ENCODE measurements at places on chromosomes 5 and 9.

DNA sequence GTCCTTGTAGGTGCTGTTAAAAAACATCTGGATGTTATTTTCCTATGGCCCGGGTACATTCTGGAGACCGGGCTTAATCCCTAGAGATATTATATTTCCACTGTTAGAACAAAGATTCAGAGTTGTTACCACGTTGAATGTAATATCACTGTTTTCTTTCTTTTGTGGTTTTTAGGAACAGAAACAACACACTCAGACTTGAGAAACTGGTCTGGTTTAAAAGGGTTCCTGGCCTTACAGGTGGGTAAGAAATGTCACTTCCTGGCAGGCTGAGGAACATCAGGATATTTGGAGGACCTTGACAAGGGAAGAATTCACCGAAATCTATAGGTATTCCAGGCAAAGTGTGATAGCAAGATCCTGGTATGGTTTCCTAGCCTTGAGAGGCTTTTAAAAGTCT, 10.3 kb upstream of the ANXA2R start:
- DNase-seq = no peak

GRCh38 chr5:93782978-93783377, 41.6 kb upstream of the POU5F2 start:
- no peak for DNase-seq

GRCh38 chr5:140821375-140822280, at the start of gene PCDHA5:
TSS of gene PCDHA5 (plus strand) at chr5:140821613.
- no peak for DNase-seq

GRCh38 chr5:177377851-177378776, 6.1 kb upstream of the SLC34A1 start:
- DNase-seq = no peak

- no peak for DNase-seq
These were observed 53.2 kb upstream of the SPATA31C2 start for GRCh38 chr9:88191456-88191855.

GRCh38 chr9:86459599-86460155, 105.5 kb upstream of the TUT7 start:
- DNase-seq = no peak

DNA sequence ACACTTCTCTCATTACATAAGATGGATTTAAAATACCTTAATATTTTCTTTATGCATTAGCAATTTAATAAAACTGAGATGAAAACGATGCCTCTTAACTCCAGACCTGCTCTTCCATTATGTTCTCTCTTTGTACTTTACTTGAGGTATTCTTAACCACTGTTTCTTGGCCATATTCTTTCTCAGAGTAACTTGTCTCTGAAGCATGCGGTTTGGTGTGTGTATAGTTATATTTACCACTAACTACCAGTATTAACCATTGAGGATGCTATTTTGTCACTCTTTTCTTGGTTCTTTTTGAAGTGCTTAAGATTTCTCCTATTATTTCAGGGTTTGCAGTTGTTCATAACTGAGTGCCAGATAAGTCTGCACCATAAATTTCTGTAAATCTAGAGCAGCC, 17.9 kb downstream of the TMEM167A start:
- DNase-seq = no peak

GRCh38 chr9:16245756-16246440, 624.6 kb downstream of the BNC2 start:
- no peak for DNase-seq

DNA sequence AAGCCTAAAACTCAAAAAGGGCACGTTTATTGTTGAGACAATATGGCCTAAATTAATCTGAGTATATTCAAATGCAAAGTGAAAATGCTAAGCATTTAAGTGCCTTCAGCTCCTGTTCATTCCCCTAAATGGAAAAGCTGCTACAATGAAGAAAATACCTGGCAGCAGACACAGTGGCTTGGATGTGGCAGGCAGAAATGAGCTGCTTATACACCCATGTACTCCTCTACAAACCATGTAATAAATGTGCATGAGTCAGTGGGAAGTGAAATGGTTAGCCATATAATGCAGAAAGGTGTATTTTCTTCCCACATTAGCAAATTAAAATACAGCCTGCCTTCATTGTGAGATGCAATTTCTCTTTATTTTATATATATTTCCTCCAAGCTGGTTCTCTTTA, 859.2 kb upstream of the SEMA6A start:
- no peak for DNase-seq

- DNase-seq = peak; percentile 62
These were observed 115.4 kb downstream of the RGS3 start for GRCh38 chr9:113578882-113579282.

- DNase-seq = no peak
These were observed 43.5 kb downstream of the NAA35 start for GRCh38 chr9:85984457-85984856.

DNA sequence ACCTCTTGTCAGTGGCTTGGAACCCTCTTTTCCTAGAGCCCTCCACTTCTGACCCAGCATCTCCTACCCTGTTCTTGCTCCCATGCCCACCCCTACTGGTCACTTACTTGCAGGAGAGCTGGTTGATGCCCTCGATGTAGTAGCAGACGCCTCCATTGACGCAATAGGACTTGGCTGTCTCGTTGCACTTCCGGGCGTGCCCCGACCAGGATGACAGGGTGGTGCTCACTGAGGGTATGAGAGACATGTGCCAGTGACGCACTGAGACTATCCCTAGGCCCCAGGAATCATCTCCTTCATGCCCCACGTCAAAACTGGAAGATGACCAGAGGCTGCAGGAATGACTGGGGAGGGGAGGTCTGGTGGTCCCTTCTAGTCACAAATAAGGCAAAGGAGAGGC, 76.0 kb downstream of the PSD2 start:
- no peak for DNase-seq

DNA sequence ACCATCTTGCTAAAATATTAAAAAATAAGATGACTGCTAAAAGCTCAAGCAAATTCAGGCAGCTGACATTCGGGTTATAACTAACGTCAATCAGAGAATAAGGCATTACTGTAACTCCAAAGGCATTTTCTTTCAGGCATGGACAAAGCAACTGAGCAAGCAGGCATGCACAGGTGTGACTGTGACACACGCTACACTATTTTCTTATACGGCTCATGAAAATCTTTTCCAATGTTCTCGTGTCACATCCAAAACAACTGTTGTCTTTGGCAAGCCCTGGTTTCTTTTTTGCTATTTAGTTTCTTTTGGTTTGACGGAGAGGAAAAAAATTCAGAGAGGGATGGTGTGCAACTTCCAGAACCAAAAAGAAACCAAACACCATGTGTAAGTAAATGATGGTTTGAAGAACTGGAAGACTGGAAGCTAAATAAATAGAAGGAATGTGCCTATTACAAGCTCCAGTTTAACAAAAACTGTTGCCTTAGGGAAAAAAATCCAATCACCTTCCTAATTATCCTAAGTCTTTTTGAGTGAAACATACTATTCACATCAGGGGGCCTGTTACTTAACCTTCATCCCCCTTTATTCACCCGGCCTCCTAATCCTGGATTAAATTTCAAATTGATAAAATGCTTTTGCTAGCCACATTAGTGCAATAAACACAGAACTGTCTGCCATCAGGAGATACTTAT, 277.6 kb downstream of the PSAT1 start:
- no peak for DNase-seq

DNA sequence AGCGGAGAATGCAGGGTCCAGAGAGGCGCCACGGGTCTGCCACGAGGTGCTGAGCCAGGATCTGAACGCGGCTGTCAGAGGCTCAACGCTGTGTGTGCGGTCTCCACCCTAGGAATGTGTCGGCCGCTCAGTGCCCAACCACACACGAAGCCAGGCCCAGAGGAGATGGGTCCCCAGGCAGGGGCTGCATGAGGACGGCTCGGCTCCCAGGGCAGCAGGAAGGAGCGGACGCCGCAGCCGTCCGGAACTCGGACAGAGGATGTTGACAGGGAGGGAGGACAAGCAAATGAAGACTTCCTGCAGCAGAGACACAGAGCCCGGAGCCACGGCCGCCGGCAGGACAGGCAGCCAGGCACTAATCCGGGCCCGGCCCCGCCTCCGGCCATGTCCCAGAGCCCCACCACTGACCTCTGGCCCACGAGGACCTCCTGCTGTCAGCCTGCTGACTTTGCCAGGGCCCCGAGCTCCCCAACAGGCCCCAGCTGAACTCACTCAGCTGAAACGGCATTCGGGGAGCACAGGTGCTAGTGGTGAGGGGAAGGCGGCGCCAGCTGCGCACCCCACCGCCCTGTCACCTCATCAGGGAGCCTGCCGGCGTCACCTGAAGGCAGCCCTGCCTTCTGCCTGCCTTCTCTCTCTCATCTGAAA, 12.7 kb downstream of the VAV2 start:
- DNase-seq = no peak

DNA sequence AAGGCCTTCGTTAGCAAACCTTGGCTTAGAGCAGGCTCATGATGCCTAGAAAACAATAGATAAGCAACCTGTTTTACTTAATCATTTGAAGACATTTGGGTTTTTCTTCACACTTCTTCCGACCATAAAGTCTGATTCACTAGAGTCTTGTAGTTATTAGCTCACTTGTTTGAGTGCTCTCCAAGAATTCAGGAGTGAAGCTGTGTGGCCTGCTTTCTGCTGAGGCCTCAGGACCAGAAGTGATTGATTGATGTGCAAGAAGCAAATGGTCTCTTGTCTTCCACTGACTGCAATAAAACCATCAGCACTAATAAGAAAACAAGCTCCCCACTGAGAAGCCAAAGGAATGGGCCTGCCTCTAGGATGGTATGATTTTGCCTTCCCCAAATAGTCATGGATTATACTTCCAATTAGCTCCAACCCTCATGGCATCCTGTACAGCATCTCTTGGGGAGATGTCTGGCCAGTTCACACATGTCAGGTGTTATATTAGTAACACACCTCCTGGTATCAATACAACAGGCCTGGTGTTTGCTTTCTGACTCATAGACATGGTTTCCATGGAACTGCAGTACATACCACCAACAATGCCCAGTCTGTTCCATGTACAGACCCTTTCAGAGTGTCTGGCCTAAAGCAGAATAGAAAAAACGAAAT, 317.6 kb downstream of the CWC27 start:
- no peak for DNase-seq

- DNase-seq = no peak
These were observed 12.8 kb upstream of the SRP19 start for GRCh38 chr5:112848116-112848811.

DNA sequence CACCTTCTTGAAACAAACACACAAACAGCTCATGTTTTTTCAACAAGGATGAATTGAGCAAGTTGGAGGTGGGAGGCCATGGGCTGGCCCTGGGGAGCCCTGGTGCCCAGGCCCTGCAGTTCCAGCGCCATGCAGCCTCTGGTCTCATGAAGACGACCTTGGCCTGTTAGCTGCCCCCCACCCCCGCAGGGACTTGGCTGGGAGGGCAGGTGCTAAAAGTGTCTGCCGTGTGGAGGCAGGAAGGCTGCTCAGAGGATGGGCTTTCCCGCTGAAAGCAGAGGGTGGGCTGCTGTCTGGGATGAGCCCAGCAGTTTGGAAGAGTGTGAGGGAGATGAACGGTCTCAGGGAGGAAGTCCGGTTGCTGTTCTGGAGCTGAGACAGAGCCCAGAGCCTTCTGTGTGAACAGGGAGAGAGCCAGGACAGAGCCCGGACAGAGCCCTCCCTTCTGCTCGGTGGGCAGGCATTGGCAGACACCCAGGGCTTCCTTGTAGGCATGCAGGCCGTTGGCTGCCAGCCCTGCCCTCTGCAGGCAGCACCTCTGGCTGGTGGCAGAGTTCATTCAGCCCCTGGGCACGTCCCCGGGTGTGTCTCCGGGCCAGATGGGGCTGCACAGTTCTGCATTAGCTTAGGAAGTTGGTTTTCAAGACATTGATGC, 18.7 kb downstream of the ROPN1L start:
- no peak for DNase-seq

DNA sequence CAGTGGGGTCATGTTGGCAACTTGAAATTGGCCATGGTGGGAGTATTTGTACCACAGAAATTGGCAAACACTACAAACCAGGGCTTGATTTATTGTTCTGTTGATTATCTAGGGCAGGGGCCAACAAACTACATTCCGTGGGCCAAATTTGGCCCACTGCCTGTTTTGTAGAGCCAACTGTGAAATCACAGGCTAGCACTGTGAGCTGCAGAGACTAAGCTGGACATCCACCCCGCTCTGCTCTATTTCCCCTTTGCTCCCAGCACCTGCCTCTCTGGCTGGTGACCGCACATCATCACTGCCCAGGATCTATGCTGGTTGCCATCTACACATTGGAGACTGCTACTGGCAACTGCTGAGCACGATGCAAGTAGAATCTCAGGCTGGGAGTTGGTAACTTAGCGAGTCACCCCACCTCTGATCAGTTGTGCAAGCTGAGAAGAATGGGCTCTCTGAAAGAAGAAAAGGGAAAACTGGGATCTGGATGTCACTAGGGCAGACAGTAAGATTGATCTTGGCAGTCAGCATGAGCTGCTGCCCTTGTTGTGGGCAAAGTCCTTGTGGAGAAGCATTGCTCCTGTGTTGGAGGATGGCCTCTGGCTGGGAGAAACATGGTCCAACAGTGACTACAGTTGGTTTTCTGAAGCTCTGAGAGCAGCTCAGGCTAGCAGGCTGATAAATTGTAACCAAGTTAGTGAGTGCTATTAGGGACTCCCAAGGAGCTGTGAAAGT, 144.7 kb upstream of the RAD23B start:
- no peak for DNase-seq

GRCh38 chr5:9619331-9620092, 10.6 kb downstream of the TAS2R1 start:
- DNase-seq = no peak

- peak; percentile 77 for DNase-seq
These were observed 5.0 kb downstream of the PPARGC1B start for GRCh38 chr5:149735066-149735465.

DNA sequence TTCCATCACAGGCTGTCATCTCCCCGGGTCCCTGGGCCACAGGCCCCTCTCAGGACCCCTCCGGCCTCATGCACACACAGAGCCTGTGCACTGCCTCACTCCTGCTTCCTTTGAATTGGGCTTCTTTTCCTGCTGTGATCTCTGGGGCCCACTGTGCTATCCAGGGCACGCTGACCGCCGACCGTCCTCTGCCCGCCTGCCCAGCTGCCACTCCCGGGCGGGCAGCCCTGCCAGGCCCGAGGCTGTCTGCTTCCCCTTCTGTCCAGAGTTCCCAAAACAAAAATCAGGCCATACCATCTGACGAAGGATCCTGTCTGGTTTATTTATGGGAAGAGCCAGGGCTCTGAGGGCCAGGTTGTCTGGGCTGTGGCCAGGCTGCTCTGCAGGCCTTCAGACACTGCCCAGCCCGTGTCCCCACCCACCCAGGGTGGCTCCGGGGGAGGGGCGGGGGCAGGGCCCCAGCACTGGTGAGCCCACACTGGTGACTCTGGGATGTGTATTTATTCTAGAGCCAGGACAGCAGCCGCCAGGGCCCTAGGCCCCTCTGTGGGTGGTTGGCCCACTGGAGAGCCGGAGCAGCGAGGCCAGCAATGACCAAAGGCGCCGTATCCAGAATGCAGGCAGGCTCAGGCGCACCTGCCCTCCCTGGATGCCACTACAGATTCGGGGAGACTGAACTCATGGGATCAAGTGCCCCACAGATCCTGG, 57.0 kb downstream of the ADAMTS2 start:
- DNase-seq = no peak
